ENCODE measurements at places on chromosomes 4 and X.

DNA sequence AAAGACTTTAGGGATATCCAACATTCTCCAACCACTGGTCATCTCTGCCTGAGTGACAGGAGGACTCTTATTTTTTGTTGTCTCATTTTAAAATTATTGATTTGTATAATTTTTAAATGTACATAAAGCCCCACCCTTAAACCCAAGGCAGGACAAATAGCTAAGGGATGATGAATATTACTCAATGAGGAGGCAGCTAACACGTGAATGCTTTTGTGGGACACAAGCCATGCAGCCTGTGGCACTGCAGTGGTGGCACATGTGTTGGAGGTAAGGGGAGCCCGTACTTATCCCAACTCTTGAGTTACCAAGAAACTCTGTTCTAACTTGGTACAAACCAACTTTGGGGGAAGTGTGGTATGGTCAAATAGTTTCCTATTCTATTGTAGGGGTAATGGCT is 19.5 kb downstream of the MID1IP1 start:
- no peak for DNase-seq

DNA sequence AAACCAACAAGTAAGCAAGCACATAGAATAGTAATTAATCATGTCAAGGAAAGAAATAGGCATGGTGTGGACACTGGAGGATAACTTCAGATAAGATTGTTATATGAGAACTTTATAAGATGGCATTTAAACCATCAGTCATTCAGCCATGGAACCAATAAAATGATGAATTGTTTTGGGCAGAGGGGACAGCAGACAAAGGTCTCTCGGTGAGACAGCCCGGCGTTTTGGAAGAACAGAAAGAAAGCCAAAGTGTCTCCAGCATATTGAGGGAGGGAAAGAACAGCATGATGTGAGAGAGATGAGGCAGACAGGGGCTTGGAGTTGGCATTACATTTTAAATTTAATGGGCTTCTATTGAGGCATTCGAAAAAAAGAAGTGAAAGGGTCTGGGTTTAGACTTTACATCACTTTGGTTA is 883 bp upstream of the PPM1K start:
- DNase-seq: no peak

DNA sequence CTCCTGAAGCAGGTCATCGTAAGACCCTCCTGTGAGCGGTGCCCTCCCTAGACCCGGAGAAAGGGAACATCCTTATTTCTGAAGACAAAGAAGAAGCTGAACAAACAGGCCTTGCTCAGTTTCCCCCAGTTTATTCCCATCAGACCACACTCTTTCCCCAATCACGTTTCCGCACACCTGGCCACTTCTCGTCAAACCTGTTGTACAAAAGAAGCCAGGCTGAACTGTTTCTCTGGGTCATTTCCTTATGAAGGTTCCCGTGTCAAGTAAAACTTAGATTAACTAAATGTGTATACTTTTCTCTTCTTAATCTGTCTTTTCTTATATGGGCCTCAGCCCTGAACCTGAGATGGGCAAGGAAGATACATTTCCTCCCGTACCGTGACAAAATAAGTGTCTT is 111.6 kb upstream of the ENPP6 start:
- DNase-seq: no peak

DNA sequence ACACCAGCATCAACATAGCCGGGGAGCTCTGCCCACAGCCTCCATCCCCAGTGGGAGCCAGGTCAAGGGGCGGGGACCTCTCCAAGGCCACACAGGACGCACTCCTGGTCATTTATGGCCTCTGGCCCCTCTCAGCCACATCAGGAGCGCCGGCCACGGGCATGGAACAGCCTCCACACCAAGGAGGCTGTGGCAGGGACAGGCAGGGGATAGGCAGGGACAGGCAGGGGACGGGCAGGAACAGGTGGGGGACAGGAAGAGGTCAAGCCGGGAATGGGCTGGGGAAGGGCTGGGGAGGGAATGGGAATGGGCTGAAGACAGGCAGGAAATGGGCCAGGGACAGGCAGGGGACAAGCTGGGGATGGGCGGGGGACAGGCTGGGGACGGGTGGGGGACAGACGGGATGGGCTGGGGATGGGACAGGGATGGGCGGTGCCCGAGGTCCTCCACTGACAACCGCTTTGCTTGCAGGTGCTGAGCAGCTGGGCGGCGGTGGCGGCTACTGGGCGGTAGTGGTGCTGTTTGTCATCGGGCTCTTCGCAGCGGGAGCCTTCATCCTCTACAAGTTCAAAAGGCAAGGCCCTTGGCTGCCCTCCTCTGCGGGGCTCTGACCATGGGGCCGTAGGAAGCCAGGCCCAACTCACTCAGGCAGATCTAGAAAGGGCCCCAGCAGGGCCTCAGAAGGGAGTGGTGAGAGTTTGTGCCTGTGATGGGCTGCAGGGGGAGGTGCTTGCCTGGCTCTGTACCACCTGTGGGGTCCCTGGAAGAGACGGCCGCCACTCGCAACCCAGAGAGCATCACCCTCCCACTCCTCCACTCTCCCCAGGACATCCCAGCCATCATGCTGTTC is 205.6 kb downstream of the AFAP1 start:
- DNase-seq: no peak

GRCh38 chr4:109916027-109916409 is 3.3 kb downstream of the EGF start:
- no peak for DNase-seq

- DNase-seq: no peak
Measured at GRCh38 chrX:133448512-133449076, 33.3 kb upstream of the GPC4 start.

DNA sequence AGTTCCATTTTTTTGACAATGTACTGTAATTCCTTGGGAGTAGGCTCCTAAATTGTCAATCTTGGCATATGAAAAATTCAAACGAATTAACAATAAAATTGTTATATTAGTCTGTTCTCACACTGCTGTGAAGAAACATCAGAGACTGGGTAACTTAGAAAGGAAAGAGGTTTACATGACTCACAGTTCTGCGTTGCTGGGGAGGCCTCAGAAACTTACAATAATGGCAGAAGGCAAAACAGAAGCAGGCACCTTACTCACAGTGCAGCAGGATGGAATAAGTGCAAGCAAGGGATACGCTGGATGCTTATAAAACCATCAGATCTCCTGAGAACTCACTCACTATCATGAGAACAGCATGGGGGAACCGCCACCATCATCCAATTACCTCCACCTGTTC is 246.4 kb upstream of the TRAM1L1 start:
- DNase-seq: no peak

DNA sequence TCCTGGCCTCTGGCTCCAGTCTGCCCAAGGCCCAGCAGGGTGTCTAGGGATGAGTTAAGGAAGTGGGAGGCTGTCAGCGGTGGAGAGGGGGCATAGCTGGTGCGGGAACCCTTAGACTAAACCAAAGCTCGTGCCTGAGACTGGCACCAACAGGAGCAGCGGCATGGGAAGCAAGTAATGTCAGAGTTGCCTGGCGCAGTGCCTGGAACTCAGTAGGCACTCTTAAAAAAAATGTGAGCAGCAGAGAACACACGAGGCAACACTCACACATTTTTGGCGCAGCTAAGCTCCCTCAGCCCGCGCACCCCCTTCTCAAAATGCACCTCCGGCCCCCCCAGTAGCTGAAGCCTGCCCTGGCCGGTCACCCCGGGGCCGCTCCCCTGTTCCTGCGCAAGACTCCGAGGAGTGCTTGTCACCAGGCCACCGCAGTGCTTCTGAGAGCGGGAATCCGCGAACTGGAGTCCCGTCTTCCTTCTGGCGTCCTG is 583 bp downstream of the GABRE start:
- DNase-seq: no peak

- no peak for DNase-seq
Measured at GRCh38 chrX:133307637-133308498, 89.7 kb upstream of the TFDP3 start.

DNA sequence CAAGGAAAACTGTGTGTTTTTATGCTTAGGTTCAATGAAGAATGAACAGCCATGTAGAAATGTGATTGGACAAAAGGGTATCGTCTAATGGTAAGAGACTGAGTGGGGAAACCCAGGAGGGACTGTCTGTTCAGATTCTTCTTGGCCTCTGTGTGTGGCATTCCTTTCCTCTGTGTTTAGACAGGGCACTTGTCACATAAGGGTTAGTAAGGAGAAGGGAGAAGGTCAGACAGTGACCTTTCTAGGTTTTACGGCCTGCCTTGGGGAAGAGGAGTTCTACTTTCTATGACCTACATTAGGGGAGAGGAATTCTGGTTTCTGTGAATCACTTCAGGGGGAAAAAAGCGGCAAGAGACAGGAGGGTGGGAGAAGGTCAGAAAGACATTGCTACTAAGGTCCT is 119.5 kb downstream of the GC start:
- no peak for DNase-seq

DNA sequence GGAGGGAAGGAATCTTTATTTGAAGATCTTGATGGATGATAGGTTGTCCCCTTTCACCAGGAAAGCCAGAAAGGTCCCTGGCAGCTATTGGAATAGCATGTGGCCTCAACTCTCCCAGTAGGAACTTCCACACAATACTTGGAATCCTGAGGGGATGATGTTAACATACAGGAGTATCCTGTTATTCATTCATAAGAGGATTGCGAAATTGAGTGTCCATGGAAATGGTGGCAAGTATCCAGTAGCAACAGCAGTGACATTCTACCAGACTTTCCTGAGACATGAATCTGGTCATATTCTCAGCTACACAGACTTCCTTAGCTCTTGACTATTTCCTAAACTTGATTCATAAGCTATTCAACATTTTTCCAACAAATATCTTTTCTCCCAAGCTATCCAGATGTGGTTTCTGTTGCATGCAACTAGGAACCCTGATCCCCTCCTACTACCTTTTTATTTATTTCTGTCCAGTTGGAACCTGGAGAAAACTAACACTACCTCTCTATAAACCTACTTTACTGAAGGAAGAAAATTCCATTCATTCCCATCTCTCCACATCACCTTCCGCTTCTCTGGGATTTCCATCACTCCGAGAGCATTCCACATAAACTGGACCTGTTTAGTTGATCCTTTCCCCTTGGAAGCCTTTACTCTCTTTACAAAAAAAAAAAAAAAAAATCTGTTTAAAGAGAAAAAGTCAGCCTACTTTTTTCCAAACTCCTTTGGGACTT is 101.8 kb downstream of the ANXA5 start:
- no peak for DNase-seq
